ENCODE measurements at places on chromosomes 4 and X.
A peak's percentile ranks its signal among the peaks of the same experiment; 100 is the strongest.

DNA sequence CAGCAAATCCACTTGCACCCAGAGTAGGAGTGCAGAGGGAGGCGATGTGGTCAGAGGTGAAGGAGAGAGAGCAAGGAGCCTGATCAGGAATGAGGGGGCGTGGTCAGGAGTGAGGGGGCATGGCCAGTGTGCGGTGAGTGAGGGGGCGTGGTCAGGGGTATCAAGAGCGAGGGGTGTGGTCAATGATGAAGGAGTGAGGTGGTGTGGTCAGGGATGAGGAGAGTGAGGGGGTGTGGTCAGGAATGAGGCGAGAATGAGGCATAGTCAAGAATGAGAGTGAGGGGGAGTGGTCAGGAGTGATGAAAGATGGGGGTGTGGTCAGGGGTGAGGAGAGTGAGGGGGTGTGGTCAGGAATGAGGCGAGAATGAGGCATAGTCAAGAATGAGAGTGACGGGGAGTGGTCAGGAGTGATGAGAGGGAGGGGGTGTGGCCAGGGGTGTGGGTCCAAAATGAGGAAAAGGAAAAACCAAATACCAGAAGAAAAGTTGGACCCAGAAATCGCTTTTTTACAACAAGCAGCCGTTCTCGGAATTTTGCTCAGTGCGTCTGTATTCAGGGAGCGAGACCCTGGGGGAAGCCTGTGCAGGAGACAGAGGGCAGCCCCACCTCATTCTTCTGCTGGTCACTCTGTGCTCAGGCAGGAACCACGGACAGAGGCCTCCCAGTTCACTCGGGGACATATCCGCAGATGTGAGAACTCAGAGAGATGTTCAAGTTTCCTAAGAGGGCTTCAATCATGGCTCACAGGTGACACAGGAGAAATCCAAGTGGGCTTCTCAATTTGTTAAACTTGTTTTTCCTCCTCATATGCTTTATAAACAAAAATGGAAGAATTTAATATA lies 47.5 kb downstream of the MAGEA1 start:
- DNase-seq: peak; percentile 11

- no peak for DNase-seq
Measured at GRCh38 chrX:46587158-46587557, 13.6 kb downstream of the CHST7 start.

DNA sequence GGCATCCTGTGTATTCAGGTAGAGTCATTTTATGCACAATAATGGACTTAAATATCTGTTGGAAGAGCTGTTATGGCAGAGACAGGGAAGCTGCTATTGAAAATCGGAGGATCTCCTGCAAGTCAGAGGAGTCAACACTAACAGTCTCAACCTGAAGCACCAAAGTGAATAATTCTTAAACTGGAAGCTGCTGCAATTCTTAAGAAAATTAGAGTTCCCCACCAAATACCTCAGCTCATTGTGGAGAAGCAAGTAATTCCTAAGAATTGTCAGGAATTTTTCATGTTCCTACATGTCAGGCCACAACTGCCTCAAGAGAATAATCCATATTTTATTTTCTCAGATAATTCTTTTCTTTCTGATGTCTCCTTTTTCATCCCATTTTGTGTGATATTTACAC lies 892.6 kb upstream of the LCORL start:
- DNase-seq: no peak

DNA sequence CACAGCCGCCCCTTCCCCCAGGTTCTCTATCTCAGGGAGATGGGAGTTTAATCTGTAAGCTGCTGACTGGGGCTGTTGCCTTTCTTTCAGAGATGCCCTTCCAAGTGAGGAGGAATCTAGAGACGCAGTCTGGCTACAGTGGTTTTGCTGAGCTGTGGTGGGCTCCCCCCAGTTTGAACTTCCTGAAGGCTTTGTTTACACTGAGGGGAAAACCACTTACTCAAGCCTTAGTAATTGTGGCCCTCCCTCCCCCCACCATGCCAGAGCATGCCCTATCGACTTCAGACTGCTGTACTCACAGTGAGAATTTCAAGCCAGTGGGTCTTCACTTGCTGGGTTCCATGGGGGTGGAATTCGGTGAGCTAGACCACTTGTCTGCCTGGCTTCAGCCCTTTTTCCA lies 131.3 kb downstream of the FAAH2 start:
- no peak for DNase-seq

GRCh38 chr4:146407257-146407656 lies 114.5 kb downstream of the SLC10A7 start:
- no peak for DNase-seq

DNA sequence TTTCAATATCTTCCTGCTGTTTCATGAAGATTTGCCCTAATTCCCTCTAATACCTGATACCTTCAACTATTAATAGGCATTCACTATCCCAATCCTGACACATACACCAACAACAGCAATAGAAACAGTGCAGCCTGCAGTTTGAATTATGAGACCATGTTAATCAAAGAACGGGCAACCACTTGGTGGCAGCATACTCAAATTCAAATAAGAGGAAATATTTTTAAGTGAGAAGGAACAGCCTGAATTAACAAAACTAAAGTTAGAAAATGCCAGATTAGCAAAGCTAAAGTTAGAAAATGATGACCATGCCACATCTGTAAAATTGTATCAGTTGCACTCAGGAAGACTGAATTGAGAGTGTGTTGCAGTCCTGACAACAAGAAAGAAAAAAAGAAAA lies 204.9 kb downstream of the SMARCA1 start:
- DNase-seq: peak; percentile 31

DNA sequence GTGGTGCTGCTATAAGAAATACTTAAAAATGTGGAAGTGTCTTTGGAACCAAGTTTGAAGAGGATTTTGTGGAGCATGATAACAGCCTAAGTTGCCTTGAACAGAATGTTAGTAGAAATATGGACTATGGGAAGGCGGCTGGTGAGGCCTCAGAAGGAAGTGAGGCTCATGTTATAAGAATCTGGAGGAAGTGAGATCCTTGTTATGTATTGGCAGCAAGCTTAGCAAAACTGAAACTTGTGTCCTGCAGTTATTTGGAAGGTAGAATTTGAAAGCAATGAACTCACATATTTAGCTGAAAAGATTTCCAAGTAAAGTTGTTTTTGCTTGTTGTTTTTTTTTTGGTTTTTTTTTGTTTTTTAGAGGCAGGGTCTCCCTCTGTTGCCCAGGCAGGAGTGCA lies 13.6 kb upstream of the MED14 start:
- DNase-seq: no peak

GRCh38 chrX:119067023-119067739 lies 5.6 kb upstream of the CT47C1 start:
- peak; percentile 72 for DNase-seq

- DNase-seq: no peak
Measured at GRCh38 chrX:39755143-39756032, 342.4 kb downstream of the BCOR start.

- DNase-seq: no peak
Measured at GRCh38 chrX:138788771-138789170, 77.3 kb upstream of the FGF13 start.

- DNase-seq: no peak
Measured at GRCh38 chrX:138897621-138898492, 186.3 kb upstream of the FGF13 start.

- no peak for DNase-seq
Measured at GRCh38 chr4:117357437-117357836, 272.1 kb upstream of the TRAM1L1 start.

DNA sequence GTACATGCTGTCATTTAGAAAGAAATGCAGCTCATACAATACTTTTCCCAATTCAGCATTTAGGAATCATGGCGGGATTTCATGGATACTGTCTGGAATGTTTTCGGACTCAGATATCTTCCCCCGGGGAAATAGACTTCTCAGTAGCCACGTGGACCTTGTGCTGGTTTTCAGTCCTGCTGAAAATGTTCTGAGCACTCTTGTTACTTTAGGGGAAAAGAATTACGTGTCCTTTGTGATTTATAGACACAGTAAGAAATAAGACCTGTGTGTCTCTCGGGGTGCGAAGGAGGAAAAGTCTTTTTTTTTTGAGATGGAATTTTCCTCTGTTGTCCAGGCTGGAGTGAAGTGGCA lies 3.8 kb downstream of the CD99 start:
- no peak for DNase-seq

GRCh38 chr4:74716436-74716765 lies 77.9 kb downstream of the BTC start:
- DNase-seq: no peak

DNA sequence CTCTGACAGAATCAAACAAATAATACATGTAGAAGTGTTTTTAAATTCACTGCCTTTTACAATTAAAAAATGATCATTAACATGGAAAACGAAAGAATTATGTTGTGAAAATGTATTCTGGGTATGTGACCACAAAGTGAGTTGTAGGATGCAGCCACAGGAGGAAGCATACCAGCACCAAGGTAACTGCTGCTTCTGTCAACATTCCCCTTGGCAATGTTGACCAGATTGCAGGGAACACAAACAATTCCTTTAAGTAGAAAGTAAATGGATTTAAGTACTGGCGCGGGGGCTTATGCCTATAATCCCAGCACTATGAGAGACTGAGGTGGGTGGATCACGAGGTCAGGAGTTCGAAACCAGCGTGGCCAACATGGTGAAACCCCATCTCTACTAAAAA lies 1877.9 kb upstream of the PCDH7 start:
- no peak for DNase-seq

GRCh38 chr4:163631288-163631687 lies 136.8 kb downstream of the TMA16 start:
- DNase-seq: no peak

DNA sequence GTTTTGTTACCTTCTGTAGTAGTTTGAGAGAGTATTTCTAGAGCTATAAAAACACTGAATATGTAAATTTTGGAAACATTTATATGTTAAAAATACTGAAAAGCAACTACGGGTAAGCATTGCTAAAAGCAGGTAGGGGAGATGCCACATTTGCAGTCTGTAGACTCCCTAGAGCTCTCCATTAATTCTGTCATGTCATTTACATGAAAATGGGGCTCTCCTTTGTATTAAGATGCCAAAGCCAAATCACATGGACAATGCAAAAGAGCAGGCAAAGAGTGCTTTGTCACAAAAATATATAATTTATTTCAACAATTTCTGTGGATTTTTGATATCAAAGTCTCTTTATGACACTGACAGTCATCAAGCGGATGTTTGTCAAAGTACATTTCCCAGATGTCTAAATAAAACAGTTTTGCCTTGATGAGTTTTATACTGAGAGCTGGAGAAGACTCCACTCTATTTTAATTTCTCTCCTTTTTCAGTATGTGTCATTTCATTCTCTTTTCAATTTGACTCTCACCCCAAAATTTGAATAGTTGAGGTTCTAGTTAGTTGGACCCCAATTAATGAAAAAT lies 51.8 kb downstream of the LDB2 start:
- DNase-seq: no peak

GRCh38 chr4:27428661-27429060 lies 568.0 kb downstream of the STIM2 start:
- DNase-seq: no peak

DNA sequence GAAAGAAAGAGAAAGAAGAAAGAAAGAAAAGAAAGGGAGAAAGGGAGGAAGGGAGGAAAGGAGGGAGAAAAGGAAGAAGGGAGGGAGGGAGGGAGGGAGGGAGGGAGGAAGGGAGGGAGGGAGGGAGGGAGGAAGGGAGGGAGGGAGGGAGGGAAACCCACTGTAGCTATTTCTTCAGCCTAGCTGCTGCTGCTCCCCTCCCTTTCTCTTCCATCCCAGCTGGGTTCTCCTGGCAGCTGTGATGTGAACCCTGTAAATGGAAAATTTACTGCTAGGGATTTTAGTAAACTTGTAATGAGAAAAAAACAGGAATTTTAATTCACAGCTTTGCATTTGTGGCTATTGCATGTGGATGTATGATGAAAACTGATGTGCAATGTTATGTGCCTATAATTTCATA lies 8.0 kb downstream of the NR0B1 start:
- DNase-seq: no peak

GRCh38 chr4:142331646-142332045 lies 514.5 kb downstream of the INPP4B start:
- DNase-seq: no peak

DNA sequence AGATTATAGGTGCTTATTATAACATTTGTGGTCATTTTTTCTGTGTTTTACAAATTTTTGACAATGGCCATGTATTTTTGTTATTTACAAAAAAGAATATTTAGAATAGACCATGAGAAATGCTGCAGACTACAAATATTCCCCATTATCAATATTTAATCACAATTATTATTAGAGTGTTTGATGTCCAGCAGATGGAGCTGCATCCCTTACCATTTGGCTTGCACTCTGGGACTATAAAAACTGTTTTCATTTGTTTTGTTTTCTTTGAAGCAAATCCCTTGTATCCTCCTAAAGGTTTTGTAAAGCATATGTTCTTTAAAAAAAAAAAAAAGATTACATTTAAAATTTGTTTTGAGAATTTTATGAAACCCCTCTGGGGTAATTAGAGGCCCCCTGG lies 85.6 kb upstream of the CXorf66 start:
- DNase-seq: no peak

- no peak for DNase-seq
Measured at GRCh38 chr4:74322301-74322700, 14.0 kb downstream of the EPGN start.

DNA sequence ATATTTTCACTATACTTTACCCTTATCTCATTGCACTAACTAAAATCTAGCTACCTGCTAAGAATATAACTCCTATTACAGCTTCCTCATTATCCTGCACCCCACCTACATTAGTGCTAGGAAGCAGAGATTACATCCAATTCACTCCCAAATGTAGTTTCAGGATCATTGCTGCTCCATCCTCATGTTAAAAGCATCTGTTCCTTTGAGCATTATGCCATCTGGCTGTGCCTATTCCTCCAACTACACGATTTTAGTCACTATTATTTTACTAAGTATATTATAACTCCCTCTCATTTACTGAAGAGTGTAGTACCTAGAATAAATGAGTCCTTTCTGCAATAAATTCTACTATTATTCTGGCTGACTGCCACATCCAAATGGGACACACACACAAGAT lies 1586.9 kb downstream of the TECRL start:
- DNase-seq: no peak

GRCh38 chr4:183987987-183988392 lies 82.9 kb downstream of the STOX2 start:
- peak; percentile 22 for DNase-seq

DNA sequence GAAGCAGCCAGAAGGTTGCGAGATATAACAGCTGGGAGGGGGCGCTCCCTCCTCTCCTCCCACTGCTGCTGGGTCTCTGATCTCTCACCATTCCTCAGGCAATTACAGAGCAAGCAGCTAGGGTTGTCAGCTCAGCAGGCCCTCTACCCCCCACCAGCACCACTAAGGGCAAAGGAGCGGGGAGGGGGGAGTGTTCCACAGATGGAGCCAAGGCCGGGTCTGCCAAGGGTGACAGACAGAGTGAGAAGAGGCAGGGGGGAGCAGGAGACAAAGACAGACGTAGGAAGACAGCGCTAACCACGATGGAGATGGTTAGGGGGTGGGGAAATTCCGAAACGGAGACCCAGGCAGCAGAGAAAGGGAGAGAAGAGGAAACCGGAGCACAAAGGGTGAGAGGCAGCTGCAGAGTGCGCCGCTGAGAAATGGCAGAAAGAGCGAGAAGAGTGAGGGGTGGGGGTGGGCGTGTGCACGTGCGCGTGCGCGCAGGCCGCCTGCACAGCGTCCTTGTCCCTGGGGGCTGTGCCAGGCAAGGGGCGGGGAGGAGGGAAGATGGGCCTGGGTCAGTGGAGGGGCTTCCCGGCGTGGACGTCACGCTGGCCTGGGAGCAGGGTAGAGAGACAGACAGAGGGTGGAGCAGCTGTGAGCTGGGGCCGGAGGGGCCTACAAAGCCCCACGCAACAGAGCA lies 6.9 kb downstream of the L1CAM start:
- peak; percentile 32 for DNase-seq
